ENCODE measurements at places on chromosomes 1 and 21. TPM values are rescaled to one million over a fixed set of nuclear protein-coding genes. Genes with fewer than 3 reads are reported as not detected.

EYA3 gene
- total RNA-seq, result 31.7 TPM

GRCh38 chr1:180080439-180080838 is 74.2 kb upstream of the QSOX1 start:
- no peak for DNase-seq
- no peaks in the 10 kb centered on the region for H3K4me1 ChIP-seq
- peaks cover 14% of the 10 kb centered on the region for H3K36me3 ChIP-seq
- no peak overlapping the region for H3K27ac ChIP-seq
- H3K27me3 ChIP-seq, result no peaks in the 10 kb centered on the region

MATN1 gene
- total RNA-seq, result 3.2 TPM

TIAM1 gene
- 1.0 TPM for total RNA-seq

DNA sequence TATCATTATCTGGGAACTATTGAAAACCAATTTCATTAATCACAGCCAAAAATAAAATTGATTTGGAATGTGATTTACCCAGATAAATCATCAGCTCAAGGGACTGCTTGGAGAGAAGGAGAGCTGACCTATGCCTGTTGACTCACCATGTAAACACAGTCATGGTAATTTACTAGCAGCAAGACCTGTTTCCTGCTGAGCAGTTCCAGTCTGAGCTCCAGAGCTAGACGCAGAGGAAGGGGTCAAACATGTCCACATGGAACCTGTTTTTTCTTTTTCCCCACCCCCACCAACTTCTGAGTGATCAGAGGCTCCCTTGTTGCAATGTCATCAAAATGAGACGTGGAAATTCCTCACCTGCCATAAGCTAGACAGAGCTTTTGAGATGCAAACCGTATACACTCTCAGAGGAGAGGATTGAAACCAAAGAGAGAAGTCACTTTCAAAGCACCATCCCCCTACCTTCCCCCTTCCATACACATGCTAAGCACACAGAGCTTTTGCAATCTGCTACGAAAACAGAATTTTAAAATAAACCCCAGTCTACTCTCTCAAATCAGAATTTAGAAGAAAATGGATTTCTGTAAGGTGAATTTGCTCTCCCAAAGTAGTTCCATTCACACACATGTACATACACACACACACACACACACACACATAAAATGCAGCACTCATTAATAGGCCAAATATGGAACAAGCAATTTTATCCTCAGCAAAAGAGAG is 55.9 kb upstream of the PTGFRN start:
- H3K27ac ChIP-seq, result no peak overlapping the region
- DNase-seq, result no peak
- no peaks in the 10 kb centered on the region for H3K27me3 ChIP-seq
- no peaks in the 10 kb centered on the region for H3K36me3 ChIP-seq
- H3K4me1 ChIP-seq, result no peaks in the 10 kb centered on the region

DNA sequence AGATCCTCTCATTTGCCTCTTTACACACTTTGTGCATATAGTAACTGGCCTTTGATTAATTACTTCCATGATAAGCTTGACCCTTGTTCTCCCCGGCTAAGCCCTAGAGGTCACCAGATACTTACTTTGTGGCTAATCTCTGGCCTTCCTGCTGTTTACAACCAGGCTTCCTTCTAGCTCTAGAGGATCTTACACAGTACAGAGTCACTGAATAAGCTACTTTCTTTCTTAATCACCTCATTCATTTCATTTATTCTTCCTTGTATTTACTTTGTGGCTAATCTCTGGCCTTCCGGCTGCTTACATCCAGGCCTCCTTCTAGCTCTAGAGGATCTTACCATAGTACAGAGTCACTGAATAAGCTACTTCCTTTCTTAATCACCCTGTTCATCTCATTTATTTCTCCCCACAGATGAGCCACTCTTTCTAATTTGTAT is 144.3 kb upstream of the C1orf21 start:
- no peak overlapping the region for H3K4me3 ChIP-seq
- H3K36me3 ChIP-seq, result no peaks in the 10 kb centered on the region
- no peaks in the 10 kb centered on the region for H3K4me1 ChIP-seq
- no peak for DNase-seq
- H3K27ac ChIP-seq, result no peak overlapping the region

GRCh38 chr1:28160782-28161266 is 15.7 kb downstream of the PTAFR start:
- H3K27ac ChIP-seq, result no peak overlapping the region
- H3K4me3 ChIP-seq, result no peak overlapping the region
- DNase-seq, result no peak
- no peaks in the 10 kb centered on the region for H3K36me3 ChIP-seq
- H3K27me3 ChIP-seq, result no peaks in the 10 kb centered on the region
